ENCODE measurements at places on chromosomes 2 and 18.

- no peak for DNase-seq
Observed at GRCh38 chr18:8424481-8424880, 184.8 kb upstream of the RAB12 start.

DNA sequence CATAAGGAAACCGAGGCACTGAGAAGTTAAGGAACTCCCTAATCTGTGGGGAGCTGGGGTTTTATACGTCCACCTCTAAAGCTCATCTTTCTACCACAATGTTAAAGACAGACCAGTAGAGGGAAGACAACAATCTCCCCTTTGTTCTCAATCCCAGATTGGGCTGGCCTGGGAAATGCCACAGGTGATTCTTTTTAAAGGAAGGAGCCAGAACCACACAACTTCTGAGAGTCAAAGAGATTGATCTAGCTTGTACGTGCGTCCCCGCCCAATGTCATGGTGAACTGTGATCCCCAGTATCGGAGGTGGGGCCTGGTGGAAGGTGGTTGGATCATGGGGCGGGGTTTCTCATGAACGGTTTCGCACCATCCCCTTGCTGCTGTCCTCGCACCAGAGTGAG lies 81.8 kb upstream of the LCLAT1 start:
- no peak for DNase-seq

DNA sequence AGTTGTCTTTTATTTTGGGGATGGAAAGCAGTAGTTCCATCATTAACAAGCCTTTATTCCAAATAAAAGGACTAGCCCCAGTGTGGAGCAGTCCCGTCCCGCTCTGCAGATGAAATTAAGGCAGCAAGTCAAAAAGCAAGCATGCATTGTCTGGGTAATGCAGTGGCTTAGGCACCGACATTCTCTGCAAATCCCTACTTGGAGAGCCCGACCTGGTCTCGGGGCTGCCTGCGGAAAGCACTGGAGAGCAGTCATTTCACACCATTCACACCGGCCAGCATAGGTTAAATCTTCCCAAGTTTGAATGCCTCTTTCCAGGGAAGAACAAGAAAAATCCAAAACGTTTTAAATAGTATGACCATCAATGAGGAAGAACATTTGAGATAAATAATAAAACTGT lies 24.4 kb upstream of the RAB12 start:
- DNase-seq = no peak

GRCh38 chr18:74994502-74995418 lies 214.2 kb downstream of the PTGR3 start:
- no peak for DNase-seq

- DNase-seq = no peak
Observed at GRCh38 chr18:47724186-47724975, 206.1 kb downstream of the SMAD2 start.

DNA sequence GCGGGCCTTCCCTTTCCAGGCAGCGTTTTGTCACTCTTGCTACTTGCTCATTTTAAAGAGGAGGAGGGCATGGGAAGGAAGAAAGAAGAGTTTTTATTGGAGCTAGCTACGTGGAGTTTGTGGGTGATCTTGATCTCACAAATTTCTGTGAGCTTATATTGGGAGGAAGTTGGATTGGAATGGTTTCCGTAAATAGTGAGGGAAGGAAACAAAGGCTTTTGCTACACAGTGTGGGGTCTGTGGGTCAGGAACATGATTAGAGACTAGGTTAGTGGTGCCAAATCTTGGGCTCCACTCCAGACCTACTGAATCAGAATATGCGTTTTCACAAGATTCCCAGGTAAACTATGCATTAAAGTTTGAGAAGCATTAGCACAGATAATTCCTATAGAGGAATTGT lies 8.1 kb downstream of the RALB start:
- no peak for DNase-seq

DNA sequence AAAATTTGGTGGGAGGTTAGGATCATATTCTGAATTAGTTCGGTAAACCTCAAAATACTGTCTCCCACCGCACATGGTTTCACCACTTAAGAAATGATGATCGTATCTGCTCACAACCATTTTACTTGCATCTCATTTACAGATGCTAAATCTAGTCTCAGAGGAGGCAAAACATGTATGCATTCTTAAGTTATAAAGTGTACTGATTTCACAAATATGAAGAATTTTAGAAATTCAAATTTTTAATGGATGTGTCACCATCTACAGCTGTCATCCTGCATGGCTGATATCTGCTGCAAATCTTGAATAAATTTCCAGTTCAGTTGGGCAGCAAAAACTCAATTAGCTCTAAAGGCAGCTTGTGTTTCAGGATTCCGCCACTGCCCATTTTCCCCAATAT lies 243.3 kb upstream of the KCNJ3 start:
- no peak for DNase-seq

- DNase-seq = no peak
Observed at GRCh38 chr18:11176481-11176881, 27.1 kb upstream of the PIEZO2 start.

Data from NCI-H510A (cell line).